Osteoblast (primary cell): ENCODE measurements at places on chromosomes 6 and 20.
A peak's percentile ranks its signal among the peaks of the same experiment; 100 is the strongest.

DNA sequence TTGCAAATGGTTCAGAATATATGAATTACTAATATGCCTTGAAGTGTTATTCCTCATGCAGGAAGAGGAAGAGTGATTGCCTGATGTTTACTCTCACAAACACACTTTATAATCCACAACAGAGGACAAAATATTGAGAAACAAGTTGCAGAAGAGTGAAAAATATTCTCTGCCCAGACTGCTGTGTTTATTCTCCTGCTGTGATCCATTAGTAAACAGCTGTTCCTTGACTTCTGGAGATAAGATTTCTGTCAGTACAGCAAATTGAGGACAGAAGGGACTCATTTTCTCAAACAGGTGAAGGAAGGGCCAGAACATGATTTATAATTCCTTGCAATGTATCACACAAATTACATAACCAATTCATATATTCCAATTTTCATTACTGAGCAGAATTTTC, 148.0 kb downstream of the EPM2A start:
- DNase-seq, result no peak

GRCh38 chr6:37801605-37801940, 18.0 kb upstream of the ZFAND3 start:
- no peak for DNase-seq

GRCh38 chr6:70312165-70312745, 9.4 kb upstream of the COL9A1 start:
- no peak for DNase-seq

- peak; percentile 83 for DNase-seq
Observed at GRCh38 chr6:159760602-159761057, 1.2 kb upstream of the ACAT2 start.

- DNase-seq, result peak; percentile 42
Observed at GRCh38 chr20:8545212-8545611, 413.1 kb downstream of the PLCB1 start.

- no peak for DNase-seq
Observed at GRCh38 chr6:129280293-129280644, 397.3 kb downstream of the LAMA2 start.

- no peak for DNase-seq
Observed at GRCh38 chr20:940926-941325, 24.8 kb upstream of the ANGPT4 start.

DNA sequence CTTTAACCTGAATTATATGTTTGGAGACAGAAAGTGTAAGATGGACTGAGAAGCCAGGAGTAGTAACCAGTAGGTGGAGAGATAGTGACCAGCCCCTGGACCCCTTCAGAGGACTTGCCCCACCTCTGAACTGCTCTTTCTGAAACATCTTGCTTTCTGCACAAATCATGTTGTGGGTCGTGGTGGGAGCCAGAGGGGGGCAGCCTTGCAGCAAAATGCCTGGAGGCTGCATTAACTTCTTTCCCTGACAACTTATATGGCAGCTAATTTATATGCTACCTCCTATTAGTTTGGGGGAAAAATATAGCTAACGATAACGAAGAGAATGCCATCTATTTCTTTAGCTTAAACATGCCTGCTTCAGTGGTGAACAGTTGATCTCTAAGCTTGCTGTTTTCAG, 859.8 kb downstream of the MAFB start:
- no peak for DNase-seq
